Effector CD4-positive, alpha-beta T cell (primary cell): ENCODE measurements at places on chromosomes 13 and 19.

DNA sequence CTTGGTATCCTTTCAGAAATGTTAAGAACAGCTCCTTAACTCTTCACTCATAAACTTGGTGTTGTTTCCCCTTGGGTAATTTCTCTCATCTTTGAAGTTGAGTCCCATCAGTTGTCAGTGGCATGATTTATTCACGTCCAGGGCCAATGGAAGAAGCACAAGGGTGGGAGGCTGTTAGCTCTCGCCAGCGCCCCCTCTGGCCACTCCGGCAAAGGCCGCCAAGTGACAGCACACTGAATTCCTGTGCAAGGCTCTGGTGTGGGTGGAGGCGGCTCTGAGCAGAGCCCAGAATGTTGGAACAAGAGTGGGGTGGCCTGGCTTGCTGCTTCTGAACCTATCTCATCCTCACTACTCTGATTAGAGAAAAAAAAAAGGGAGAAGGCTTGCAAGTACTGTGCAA, 13.1 kb upstream of the MEDAG start:
- no peak for DNase-seq

GRCh38 chr13:46600943-46601311, 48.0 kb downstream of the LRCH1 start:
- DNase-seq: no peak

GRCh38 chr19:7597689-7598088, 2.0 kb downstream of the CAMSAP3 start:
- no peak for DNase-seq

GRCh38 chr13:91574766-91575165, 176.3 kb downstream of the GPC5 start:
- DNase-seq: no peak

DNA sequence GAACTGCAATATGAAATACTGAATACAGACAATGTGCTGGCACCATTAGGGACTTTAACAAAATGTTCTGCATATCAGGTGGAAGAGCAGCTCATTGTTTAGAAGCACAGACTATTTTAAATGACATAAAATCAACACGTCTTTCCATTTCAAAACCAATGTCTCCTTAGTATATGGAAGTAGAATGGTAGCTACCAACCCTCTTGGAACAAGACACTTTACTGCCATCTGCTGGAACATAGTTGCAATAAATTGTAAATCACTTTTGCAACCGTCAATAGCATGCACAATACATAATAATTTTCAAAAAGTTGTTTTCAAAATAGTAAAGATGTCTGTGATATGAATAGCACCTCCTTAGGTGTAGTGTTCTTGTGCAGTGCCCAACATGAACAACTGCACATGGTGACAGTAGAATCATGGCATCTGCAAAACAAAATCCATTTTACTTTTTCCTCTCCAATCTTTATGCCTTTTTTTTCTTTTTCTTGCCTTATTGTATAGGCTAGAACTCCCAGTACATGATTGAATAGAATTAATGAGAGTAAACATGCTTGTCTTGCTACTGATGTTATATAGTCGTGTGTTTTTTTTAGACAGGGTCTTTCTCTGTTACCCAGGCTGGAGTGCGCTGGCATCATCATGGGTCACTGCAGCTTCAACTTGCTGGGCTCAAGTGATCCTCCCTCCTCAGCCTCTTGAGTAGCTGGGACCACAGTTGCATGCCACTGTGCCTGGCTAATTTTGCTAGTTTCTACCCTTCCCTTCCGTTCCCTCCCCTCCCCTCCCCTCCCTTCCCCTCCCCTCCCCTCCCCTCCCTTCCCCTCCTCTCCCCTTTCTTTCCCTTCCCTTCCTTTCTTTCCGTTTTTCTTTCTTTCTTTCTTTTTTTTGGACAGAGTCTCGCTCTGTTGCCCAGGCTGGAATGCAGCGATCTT, 7.8 kb upstream of the LYPD5 start:
- no peak for DNase-seq

- DNase-seq: no peak
Observed at GRCh38 chr19:32241932-32242710, 103.3 kb upstream of the ZNF507 start.

DNA sequence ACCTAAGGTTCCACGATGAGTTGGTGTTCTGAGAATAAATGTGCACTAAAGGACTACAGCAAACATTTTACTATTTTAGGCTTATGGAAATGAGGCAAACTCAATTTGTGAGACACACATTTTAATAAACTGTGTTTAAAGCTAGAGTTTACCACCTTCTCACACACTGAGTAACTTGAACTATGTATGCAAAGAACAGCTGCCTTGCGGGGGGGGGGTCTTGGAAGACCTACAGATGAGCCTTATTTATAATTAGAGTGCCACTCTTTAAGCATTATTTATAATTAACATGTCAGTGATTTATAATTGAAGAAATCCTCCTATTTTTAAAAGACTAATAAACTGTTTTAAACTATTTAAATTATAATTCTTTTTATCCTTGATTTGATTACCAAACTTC, 300.4 kb downstream of the DLEU7 start:
- no peak for DNase-seq

- no peak for DNase-seq
Observed at GRCh38 chr19:46080561-46080960, 39.8 kb upstream of the IGFL4 start.

DNA sequence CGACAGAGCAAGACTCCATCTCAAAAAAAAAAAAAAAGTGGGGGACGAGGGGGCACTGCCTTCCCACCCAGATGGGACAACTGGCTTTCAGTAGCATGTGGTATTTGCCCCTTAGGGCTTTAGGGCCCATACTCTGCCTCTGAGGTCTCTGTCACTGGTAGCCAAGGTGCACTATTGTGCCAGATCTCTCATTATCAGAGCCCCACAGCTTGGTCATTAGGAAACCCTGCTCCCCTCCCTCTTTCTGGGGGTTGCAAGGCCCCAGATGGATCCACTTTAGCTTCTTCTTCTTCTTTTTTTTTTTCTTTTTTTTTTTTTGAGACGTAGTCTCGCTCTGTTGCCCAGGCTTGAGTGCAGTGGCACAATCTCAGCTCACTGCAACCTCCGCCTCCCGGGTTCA, 11.2 kb upstream of the ZNF358 start:
- DNase-seq: no peak

DNA sequence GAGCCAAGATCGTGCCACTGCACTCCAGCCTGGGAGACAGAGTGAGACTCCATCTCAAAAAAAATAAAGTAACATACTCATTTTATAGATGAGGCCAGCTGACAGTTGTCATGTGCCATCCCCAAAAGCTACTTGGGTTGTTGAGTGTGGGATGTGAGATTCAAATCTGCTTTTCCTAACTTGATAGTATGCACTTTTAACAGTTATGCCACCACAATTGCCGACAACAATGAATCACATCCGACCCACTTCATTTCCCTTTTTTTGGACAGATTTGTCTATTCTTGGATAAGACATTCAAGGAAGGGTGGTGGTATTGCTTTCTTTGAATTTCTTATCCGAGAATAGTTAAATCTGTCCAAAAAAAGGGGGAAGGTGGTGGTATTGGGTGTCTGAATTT, 16.3 kb upstream of the DNMT1 start:
- no peak for DNase-seq

- no peak for DNase-seq
Observed at GRCh38 chr13:87712012-87712411, 40.8 kb downstream of the SLITRK5 start.

DNA sequence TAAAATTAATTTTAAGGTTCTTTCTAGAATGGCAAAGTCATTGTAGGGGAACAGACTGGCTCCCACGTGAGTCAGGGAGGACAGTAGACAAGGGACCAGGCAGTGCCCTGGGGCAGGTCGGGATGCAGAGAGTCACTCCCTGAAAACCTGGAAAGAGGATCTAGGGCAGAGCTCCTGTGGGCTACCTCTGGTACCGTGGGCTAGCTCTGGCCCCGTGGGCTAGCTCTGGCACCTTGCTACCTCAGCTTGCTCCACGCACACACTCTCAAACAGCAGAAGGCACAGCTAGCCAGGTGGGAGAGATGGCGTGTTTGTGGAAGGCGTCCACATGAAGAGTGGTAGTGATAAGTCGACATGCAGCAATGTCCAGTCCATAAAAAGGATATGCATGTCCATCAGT, 66.7 kb upstream of the ARHGEF7 start:
- DNase-seq: no peak

- peak; percentile 3 for DNase-seq
Observed at GRCh38 chr19:47848823-47849473, 10.1 kb upstream of the TPRX2 start.

GRCh38 chr13:73602295-73602694, 531.9 kb downstream of the KLF12 start:
- no peak for DNase-seq

DNA sequence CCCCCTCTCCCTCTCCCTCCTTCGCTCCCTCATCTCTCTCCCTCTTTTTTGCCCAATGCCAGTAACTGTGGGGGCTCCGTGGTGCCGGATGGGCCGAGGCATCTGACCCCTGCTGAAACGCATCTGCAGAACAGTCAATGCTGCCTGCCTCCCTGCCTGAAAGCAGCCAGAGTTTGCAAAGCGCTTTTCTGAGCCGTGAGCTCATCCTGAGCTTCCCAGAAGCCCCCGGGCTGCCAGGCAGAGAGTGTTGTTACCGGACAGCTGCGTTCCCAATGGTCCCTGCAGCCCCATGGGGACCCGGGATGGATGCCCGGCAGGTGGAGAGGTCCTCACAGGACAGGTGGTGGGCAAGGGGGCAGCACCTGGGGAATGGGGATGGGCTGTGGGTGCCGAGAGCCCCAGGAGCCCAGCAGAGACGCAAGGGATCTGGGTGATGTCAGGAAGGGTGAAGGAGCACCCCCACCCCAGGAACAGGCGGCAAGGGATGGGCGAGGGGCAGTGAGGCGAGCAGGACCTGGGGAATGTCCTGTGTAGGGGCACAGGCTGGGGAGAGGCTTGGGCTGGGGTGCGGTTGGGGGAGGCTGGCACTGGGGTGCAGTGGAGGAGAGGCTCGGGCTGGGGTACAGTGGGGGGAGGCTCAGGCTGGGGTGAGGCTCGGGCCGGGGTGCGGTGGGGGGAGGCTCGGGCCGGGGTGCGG, 33.0 kb downstream of the GPX4 start:
- no peak for DNase-seq

- no peak for DNase-seq
Observed at GRCh38 chr19:42275517-42275916, 6.5 kb downstream of the CIC start.

DNA sequence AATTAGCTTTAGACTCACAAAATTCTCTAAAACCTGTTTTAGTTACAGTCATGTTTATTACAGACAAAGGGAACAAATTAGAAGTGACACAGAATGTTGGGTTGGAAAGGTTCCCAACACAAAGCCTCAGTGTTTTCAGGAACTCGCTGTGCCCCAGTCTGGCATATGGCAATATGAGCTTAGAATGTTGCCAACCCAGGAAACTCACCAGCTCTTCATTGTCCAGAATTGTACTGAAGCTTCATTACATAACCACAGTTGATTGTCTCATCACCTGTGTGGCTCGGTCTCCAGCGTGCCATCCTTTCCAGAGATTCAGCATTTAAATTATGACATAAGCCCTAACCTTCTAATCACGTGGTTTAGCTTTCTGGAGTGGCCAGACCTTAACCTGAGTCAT, 19.1 kb downstream of the ZNF264 start:
- no peak for DNase-seq

- no peak for DNase-seq
Observed at GRCh38 chr13:71018995-71019394, 848.0 kb downstream of the DACH1 start.

- DNase-seq: no peak
Observed at GRCh38 chr19:338421-338820, 6.2 kb downstream of the MIER2 start.

DNA sequence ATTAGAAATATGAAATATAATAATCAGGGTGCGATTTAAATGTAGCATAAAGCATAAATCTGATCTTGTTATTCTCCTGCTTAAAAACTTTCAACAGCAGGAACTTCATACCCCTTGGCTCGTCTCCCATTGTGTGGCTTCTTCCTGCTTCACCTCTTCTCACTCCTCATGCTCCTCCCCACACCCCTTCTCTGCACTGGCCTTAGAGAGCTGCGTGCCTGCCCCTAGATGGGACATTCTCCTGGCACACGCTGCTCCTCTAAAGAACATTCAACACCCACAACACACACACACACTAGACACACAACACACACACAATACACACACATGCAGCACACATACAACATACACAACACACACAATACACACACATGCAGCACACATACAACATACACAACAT, 104.6 kb upstream of the RAP2A start:
- no peak for DNase-seq

DNA sequence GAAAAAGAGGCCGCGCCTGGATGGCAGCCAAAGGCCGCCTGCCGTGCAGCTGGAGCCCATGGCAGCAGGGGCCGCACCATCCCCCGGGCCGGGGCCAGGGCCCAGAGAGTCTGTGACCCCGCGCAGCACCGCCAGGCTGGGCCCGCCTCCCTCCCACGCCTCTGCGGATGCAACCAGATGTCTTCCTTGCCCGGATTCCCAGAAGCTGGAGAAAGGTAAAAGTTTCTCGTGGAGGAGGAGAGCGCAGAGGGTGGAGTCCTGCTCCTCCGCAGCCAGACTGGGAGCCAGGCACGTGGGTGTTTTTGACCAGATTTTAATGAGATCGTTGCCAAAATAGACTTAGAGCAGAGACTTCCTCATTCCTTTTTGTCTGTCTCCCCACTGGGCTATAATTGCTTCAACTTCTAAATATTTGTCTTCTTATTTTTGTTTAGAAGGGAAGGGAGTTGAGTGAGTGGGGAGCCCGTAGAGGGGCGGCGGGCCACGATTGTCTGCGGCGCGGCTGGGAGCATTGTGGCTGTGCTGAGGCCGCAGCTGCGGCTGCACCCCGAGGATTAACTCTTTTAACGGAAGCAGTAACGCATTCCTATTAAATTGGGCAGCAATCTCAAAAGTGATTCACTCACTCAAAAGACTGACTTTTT, 22.8 kb upstream of the NDUFS7 start:
- DNase-seq: no peak

DNA sequence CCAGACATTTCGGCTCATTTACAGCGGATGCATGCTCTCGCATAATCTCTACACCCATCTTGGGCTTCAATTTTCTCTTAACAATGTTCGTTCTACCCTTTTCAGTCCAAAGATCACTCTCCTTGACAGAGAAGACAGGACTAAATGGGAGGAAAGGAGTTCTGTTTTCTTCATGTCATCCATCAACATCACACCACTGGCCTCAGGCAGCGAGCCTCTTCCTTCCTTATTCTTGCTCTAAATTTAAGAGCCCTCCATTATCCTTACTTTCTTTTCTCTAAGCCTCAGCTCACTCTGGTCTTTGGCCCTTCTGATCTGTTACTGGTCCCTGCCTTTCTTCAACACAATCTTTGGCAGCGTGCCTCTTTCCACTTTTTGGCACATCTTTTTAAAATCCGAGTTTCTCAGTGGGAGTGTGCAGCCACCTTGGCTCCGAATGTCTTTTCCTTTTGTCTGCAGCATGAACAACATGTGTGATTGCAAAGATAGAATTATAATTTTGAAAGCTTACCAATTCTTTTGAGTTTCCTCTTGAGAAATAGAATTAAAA, 98.7 kb downstream of the FAM216B start:
- no peak for DNase-seq

DNA sequence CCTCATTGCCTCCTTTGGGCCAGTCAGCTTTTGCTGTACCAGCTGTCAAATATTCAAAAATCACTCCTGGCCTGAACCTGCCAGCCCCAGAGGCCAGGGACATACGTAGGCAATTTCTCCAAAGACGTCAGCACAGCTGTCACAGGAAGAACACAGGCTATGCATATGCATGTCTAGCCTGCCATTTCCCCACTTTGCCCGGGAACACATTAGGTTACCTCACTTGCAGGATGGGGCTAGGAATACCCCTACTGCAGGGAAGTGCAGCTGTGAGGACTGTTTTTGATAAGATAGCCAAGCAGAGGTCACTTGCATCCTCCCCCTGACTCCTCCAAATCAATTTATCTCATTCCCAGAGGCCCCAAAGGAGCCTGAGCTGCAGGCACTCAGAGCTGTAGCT, 2.8 kb downstream of the ZNF667 start:
- no peak for DNase-seq

- no peak for DNase-seq
Observed at GRCh38 chr19:44850641-44851109, 4.6 kb downstream of the NECTIN2 start.
